ENCODE measurements at places on chromosomes 16 and 17.

- no peak for DNase-seq
Measured at GRCh38 chr17:68612923-68613292, 11.7 kb upstream of the FAM20A start.

DNA sequence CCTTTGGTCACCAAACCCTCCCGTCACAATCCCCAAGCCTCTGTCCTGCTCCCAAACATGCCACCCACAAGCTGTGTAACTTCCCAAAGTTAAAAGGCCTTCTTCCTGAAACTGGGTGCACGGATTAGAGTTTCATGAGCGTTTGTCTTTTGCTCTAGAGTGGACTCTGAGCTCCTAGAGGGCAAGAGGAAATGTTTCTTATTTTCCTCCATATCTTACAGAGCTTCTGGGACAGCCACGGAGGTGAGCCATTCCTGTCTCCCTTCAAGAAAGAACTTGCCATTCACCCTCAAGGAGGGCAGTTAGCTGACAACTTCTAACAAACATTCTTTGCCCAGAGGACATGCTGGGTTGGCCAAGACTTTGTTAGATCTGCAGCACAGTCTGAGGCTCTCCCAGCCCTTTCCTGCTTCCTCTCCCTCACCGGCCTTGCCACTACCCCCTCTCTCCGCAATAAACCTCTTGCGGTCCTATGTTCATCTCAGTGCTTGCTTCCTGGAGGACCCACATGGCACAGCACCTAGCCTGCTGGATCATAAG, 2.6 kb upstream of the MYCBPAP start:
- no peak for DNase-seq

DNA sequence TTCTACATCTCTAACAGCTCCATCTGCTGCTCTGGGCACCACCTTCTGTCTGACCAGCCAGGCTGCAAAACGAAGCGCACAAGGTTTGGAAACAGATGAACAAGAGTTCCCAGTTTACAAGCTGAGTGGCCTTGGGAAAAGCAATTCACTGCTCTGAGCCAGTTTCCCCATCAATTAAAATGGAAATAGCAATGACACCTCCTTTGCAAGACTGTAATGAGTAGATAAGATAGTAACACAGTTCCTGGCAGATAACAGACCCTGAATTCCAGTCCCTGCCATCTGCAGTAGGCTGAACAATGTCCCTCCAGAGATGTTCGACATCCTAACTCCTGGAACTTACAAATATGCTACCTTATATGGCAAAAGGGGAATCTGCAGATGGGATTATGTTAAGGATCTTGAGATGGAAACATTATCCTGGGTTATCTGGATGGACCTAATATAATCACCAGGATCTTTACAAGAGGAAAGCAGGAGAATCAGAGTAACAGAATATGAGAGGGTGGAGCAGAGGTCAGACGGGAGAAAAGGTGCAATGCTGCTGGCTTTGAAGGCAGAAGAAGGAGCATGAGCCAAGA, 27.9 kb downstream of the CPPED1 start:
- DNase-seq, result no peak

- DNase-seq, result no peak
Measured at GRCh38 chr16:30925995-30926811, 2.8 kb downstream of the FBXL19 start.

DNA sequence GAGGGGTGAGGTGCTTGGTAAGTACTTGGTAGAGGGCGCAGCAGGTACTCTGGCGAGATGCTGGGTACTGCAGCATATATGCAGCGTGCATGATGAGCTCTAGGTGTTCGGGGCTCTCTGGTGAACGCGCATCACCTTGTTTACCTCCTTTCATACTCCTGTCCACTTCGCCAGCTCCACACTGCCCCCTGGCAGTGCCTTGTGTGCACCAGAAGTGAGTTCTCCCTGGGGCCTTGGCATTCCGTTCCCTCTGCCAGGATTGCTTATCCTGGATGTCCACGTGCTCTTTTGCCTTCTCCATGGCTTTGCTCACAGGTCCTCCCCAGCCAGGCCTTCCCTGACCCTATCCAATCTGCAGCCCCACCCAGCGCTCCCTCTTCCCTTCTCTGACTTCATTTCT, 154.2 kb downstream of the MRM1 start:
- DNase-seq, result peak; percentile 34

DNA sequence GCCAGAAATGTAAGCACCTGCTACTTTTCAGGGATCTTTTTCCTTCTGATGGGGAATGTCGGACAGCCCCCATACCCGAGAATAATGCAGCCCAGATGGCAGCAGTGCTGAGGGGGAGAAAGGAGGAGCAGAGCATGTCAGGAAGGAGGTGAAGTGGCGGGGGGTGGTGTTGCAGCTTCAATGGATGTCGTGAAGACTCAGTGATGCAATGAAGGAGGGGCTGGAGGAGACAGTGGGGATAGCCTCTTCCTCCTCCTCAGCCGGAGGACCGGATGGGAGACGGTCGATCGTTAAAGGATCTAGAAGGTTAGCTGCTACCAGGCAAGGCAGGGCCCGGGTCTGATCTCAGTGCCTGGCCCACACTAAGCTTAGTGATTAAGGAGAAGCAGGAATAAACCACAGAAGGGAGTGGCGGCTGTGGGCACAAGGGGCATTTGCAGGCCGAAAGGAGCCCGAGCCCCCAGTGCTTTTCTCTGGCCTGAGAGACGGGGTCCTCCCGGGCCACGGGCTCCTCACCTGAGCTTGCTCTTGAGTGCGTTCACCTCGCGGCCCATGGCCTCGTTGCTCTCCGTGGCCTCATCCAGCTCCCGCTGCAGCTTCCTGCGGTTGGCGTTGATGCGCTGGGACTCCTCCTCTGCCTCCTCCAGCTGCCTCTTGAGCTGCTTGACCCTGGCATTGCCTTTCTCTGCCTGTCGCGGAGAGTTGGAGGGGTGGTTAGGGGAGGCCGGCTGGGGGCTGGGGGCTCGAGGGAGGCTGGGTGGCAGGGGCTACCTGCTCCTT, 64.5 kb downstream of the NDE1 start:
- no peak for DNase-seq

DNA sequence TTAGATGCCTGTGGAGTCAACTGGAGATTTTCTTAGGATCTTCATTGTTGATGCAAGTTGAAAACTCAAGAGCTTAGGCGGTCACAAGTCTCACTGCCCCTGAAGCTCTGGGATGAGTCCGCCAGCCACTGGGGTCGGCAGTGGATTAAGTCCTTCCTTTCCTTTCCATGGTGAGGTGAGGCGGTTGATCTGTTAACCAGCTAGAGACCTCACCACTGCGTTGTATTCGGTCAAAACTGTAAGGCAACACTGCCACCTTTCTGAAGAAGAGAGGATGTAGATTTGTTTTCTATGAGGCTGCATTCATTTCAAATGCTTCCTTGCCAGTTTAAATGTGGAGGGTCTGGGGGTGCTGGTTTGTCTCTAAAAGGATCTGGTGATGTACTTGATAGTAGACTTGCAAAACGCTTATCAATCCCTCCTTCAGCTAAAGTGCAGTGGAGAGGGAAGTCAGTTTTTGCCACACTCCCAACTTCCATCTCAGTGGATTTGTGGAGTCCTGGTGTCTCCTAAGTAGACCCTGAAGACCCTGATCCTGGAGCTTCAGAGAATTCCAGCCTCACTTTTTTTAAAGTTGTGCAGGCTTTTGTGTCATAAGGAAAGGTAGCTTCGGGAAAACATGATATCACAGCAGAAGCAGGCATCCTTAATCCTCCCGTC, 1.7 kb downstream of the MYOCD start:
- DNase-seq, result no peak

GRCh38 chr17:17859909-17860765, 23.4 kb upstream of the SREBF1 start:
- DNase-seq, result peak; percentile 39

DNA sequence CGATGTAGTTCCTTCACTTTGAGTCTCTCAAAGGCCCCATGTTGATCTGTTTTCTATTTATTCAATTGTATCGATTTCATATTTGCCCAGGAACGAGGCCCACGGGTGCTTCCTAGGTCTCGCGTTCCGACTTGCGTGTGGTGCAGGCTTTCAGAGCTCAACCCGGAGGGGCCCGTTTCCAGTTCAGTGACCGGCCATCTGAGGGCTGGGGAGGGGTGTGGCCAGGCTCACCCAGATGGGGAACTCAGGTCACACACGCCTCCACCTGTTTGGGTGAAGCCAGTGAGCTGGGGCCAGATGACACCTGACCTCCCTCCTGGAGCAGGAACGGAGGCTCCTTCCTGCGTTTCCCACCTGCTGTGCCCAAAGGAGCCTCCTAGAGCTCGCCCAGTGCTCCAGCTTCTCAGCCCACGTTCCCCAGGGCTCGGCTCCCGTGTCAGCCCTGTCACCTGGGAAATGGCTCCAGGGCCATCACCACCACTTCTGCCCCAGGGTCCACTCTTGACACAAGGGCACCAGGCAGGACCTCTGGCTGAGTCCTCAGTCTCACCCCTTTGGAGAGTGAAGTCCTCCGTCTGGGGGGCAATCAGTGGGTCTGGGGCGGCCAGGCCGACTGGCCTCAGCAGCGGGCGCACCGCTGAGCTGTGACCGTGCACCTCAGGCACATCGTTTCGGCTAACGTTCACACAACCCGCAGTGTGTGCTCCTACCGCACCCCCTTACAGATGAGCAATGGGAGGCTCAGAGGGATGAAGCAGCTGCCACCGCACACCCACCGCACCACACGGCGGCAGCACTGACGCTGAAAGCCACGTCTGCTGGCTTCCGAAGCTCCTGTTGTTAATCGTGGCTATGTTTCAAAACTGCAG, 18.0 kb downstream of the FOXF1 start:
- DNase-seq, result no peak

- no peak for DNase-seq
Measured at GRCh38 chr17:33509331-33509730, 216.2 kb upstream of the ASIC2 start.

DNA sequence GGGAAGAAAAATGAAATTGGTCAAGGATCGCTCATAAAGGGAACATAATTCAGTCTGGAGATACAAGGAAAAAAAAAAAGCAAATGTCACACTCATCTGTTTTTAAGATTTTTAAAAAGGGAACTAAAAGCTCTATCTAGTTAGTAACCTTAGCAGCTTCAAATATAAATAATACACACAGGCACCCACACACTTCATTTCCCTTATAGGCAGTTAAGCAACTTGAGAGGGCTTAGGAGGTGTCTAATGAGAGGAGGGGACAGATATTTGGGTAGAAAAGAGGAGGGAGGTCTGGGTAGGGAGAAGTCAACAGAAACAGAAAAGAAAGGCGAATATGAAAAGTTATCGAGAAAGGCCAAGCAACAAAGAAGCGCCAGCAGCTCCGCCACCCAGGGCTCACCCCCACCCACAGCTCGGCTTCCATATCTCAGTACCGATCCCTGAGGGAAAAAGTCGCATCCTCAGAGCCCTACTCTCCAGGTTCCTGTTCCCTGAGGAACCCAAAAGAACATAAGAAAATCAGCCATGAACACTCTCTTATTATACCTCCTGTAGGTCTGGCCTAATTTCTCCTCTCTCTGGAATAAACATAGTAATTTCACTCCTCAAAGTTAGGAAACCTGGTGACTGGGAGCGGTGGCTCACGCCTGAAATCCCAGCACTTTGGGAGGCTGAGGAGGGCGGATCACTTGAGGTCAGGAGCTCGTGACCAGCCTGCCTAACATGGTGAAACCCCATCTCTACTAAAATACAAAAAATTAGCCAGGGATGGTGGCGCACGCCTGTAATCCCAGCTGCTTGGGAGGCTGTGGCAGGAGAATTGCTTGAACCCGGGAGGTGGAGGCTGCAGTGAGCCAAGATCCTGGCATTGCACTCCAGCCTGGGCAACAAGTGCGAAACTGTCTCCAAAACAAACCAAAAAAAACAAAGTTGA, 69.6 kb upstream of the RCVRN start:
- no peak for DNase-seq

DNA sequence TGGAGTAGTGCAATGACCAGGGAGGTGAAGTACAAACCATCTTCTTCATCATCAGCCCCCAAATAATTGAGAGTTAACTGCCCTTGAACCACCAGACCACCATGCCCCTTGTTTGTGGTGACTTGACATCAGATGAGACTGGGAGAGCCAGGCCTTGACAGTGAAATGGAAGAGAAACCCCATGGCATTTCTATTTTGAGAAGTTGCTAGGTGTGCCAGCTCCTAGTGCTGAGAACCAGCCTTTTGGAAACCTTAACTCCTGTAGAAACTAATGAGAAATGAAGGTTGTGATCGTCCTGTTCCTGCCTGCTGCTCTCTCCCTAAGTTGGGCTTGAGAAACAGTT, 2.8 kb downstream of the TMEM94 start:
- no peak for DNase-seq

DNA sequence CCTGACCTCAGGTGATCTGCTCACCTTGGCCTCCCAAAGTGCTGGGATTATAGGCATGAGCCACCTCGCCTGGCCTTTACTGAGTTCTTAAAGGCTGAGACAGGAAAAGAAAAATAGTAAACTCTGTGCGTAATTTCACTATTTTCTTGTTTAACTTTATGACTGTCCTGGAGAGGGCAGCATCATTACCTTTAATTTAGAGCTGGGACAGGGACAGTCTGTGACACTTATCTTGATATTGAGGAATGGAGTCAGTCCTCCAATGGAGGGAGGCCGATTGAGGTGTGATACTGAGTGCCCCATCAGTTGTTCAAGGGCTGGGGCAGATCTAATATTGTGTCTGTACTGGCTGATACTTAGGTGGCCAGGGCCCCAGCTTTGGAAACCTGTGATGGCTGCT, 21.5 kb upstream of the SPN start:
- DNase-seq, result no peak

DNA sequence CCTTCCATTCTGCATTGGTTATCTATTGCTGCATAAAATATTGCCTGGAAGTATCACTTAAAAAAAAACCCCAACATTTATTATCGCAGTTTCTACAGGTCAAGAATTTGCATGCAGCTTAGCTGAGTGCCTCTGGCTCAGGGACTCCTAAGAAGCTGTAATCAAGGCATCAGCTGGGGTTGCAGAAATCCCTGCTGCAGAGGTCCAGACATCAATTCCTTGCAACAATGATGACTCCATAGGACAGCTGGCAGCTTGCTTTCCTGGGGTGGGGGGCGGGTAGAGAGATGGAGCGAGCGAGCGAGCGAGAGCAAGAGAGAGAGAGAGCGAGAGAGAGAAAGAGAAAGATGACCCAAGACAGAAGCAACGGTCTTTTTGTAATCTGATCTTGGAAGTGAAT, 308.1 kb downstream of the HAPSTR1 start:
- DNase-seq, result no peak

DNA sequence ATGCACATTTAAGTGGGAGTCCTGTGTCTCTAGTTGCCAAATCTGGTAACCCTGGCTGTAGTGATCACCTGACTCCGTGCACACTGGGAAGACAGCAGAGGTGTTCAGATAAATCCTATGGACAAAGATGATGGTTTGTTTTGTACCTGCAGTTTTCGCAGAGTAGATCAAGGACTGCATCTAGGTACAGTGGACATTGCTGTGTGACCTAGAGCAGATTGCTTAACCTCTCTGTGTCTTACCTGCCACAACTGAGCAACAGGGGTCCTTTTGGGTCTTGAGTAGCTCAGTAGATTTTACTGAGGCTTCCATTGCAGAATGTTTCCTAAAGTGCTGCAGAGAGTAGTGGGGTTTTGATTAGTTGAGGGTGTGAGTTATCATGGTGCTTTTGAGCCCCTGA, 160.8 kb downstream of the SHISA9 start:
- no peak for DNase-seq

GRCh38 chr17:78918979-78919378, 6.2 kb downstream of the TIMP2 start:
- DNase-seq, result no peak
